RWPE1 (cell line): ENCODE measurements at places on chromosomes 16 and 17.

DNA sequence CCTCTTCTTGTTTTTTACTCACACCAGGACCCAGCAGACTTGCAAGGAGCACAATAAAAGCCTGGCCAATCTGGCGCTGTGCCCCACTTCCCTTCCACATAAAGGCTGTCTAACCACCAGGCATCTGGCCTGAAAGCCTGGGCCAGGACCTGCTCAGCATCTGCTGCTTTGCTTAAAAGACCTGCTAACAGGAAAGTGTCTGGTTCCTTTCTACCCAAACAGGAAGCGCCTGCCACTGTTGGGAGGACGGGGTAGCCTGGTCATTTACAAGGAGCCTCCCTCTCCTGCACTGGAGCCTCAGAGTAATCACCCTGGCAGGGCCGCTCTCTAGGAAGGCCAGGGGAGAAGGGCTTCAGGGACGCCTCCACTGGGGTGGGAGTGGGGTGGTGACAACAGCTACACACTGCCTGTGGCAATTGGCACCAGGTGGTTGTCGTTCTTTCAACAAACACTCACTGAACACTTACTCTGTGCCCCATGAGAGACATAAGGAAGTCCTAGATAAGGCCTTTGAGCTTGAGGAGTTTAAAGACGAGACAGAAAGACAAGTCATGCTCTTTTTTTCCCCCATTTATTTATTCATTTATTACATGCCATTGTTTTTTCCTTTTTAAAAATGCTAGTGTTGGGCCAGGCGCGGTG lies 6.3 kb upstream of the MMP28 start:
- DNase-seq = no peak

GRCh38 chr17:62824290-62825131 lies 16.4 kb upstream of the MARCHF10 start:
- peak; percentile 94 for DNase-seq

DNA sequence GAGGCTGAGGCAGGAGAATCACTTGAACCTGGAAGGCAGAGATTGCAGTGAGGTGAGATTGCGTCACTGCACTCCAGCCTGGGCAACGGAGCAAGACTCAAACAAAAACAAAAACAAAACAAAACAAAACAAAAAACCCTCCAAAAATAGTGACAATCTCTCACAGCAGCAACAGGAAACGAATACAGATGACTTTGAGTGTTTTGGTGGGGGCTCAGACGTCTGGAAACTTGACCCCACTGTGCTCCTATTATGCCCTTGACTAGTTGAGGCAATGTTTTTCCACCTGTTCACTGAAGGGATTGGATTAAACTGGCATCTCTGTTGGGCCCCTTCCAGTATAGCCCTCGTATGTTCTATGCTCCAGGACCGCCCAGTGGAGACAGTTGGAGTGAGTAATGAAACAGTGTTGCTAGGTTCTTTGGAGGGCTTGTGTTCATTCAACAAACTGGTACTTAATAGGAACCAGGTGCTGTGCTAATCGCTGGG lies 167.0 kb downstream of the UTP18 start:
- DNase-seq = no peak

- peak; percentile 8 for DNase-seq
Measured at GRCh38 chr16:72819345-72819744, 228.6 kb downstream of the ZFHX3 start.

DNA sequence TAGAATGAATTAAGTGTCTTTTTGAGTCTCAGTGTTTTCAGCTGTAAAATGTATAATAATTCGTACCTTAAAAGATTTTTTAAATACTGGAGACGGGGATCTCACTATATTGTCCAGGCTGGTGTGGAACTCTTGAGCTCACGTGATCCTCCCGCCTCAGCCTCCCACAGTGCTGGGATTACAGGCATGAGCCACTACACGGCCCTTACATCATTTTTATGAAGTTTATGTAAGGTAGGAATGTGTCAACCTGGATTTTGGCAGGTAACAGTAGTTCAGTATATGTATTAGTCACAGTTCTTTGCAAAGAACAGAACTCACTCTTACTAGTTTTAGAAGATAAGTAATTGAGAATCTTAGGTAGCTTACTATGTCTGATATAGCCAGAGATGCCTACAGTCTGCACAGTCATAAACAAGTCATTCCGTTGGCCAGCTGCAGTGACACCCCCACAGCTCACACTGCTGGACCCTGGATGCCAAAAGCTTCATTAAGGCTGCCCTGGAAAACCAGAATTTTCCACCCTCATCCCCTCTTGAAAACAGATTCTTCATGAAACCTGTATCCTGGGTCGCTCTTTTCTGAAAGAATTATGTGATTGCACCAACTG lies 583 bp upstream of the COX6A2 start:
- peak; percentile 34 for DNase-seq

- DNase-seq = peak; percentile 62
Measured at GRCh38 chr16:48901712-48902374, 291.9 kb upstream of the N4BP1 start.

DNA sequence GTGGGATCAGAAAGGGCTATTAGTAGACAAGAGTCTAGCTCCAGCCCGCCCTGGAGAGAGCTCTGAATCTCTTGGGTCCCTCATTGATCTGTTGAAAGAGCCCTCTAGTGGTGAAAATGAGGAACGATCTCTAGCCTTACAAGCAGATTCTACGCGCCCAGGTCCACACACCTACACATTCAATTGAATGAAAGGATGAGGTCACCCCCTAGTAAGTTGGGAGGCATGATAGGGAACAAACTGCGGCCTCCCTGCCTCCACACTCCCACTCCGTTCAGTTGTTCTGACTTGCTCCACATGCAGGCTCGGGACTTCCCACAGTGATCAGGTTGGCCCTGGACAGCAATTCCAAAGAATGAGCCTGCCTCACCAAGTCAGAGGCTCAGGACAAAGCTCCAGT lies 2.9 kb upstream of the CACNG3 start:
- DNase-seq = peak; percentile 56

DNA sequence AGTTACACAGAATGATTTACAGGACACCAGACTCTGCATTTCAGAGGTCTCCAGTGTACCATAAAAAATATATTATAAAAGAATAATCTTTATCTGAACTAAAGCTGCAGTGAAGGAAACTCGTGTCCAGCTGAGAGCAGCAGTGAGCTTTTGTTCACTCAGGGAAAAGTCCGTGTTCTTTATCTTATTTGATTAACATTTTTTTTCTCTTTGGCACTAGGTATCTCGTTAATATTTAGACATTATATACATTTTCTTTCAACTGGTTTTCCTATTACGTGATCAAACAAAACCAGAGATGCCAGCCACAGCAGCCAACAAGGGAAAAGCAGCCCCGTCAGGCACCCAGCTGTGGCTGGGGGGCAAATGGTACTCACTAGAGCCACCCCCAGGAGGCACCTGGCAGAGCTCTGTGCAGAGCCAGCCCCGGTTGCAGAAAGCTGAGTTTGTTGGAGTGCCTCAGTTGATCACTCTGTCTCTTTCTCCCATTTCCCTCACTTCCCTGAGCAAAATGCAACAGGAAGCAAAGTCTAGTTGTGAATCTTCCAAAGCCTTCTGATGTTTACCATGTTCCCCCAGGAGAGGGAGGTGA lies 1.1 kb upstream of the HS3ST4 start:
- no peak for DNase-seq

GRCh38 chr17:8138374-8138671 lies 13.9 kb downstream of the PER1 start:
- DNase-seq = no peak

- DNase-seq = no peak
Measured at GRCh38 chr16:57626420-57627170, 1.8 kb upstream of the ADGRG1 start.
